NCI-H2107 (cell line): ENCODE measurements at places on chromosomes 3 and 15.

DNA sequence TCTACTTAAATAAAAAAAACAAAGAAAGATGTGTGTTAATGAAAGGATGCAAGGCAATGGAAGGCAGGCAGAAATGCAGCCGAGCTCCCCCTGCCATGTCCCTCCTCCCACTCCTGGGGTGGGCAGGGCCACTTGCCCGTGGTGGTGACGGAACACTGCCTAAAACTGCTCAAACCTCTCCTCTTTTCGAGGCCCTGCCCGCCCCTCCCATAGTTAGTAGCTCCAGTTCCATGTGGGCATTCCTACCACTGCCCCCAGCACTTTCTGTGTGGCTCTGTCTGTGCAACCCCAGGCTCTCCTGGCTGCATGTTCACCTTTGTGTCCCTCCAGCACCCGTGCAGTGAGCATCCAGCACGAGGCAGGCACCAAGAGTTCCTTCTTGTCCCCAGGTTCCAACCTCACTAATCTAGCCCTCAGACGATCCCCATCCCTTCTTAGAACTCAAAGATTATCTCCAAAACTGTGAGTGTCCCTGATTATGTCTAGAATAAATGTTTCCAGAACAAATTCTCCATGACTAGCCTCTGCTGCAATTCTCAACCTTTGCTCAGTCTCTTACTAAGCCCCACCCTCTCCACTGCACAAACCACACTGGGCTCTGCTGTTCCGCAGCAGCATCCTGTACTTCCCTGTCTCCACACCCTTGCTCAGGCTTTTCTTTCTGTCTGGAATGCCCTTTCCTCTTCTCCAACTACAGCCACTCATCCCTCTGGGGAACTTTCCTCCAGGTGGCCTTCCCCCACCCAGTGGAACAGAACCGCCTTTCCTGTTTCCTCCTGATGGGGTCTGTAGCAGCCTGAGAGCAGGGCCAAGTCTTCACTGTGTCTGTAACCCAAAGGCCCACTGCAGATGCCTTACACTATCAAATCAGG, 32.6 kb upstream of the SPTBN5 start:
- DNase-seq = no peak

GRCh38 chr3:42668413-42668760, 14.9 kb downstream of the ZBTB47 start:
- DNase-seq = no peak

DNA sequence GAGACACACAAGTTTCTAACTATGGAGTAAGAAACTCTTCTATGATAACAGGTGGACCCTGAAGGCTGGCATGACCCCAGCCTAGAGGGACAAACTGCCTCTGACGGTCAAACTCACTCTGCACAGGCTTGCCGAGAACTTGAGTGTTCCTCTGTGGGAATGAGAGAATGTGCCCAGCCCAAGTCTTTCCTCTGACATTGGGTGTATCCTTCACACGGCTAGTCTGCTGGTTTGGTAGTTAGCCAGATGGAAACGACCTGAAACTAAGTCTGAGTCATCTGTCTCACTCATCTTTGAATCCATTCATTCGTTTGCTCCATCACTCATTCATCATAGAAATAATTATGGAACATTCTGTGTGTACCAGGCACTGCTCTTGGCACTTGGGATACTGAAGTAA, 198.4 kb downstream of the ATP10A start:
- no peak for DNase-seq

- DNase-seq = no peak
These were observed 12.0 kb downstream of the LYSMD4 start for GRCh38 chr15:99721104-99721778.

DNA sequence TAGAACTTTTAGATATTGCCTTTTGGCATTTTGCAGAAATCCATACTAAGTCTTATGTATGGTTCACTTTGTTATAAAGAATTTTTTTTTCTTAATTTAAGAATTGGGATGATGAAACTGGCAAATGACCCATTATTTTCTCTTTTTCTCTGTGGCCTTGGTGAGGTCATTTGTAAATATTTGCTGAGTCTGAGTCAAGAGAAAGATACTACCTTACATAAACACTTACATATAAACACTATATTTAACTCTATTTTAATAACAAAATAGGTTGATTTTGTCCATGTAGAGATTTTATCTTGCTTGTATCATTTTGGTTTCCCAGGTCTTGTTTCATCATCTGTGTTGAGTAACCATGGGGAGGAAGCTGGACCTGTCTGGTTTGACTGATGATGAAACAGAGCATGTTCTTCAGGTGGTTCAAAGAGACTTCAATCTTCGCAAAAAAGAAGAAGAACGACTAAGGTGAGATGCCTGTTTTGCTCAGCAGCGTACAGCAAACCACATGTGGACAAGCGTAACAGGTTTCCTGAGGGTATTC, 91.1 kb downstream of the MYRIP start:
- DNase-seq = no peak

DNA sequence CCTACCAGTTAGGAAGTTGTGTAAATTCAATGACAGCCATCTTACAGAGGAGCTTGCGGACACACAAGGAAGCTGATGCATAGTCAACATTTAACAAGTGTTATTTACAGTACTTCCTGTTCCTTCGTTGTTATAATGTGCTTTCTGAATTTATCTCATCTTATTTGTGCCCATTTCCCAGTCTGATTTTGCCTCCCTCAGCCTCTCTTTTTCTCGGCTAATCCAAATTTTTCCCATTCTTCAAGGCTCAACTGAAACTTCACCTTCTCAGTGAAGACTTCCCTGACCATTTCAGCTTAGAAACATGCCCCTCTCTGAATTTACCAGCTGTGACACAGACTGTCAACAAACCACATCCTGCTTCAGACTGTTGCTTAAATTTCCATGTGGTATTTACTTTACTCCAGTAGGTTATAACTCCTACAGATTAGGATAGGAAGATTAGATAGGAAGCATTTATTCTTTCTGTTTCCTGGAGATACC, 55.7 kb upstream of the CP start:
- DNase-seq = no peak

GRCh38 chr3:131174752-131175151, 148.1 kb downstream of the NEK11 start:
- no peak for DNase-seq

- no peak for DNase-seq
These were observed 11.8 kb downstream of the MBNL1 start for GRCh38 chr3:152280539-152280938.

DNA sequence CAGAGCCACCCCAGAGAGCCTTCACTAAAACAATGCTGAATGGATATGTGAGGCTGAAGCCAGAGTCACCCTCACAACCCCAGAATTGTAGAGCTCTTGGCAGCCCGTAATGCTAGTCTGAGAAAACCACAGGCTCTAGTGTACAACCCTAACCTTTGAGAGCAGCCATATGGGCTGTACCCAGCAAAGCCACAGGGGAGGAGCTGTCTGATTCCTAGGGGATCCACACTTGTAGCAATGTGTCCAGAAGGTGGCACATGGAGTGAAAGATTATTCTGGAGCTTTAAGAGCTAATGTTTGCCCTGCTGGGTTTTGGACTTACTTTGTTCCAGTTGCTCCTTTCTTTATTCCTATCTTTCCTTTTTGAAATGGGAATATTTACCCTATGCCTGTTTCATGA, 626.8 kb downstream of the GRM7 start:
- no peak for DNase-seq

GRCh38 chr3:189822726-189823125, 191.5 kb downstream of the TP63 start:
- DNase-seq = no peak

GRCh38 chr3:30319713-30320112, 286.7 kb upstream of the TGFBR2 start:
- no peak for DNase-seq

- DNase-seq = no peak
These were observed 61.6 kb upstream of the RYK start for GRCh38 chr3:134312072-134312872.

DNA sequence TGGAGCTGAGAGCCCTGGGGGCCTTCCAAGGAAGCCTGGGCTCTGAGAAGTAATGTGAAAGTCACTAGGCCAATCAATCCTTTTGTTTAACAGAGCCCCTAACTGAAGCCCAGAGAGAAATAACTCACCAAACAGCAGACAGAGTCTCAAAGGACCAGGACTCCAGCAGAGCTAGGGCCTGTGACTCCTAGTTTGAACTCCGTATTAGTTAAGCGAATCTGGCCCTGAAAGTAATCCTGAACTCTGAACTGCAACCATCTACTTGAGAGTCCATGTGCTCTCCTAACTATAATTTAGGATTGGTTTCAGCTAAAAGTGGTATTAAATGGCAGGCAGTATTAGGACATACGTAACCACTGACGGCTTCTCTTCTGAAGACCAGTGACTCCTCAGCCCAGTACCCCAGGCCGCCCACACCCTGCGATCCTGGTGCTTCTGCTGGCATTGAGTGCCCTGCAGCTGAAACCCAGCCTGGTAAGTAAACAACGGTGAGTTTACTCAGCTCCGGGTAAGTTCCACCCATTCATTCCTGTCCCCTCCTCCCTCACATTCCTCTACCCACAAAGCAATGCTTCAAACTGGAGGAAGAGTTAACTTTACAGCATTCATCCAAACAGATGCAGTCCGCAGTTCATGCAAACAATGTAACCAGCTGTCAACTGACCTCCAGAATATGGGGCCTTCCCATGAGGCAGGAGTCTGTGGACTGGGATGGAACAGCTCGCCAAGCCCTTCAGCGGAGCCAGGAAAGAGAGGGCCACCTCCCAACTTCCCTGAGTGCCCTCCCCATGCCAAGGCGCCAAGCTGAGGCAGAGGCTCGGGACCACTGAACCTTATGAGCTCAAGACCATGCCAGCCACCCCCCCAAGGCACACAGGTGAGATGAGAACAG, 7.3 kb downstream of the MYO5C start:
- no peak for DNase-seq

GRCh38 chr3:154122912-154123559, 1.8 kb downstream of the ARHGEF26 start:
- no peak for DNase-seq

GRCh38 chr3:112405845-112406244, 72.9 kb downstream of the CD200 start:
- DNase-seq = no peak

- no peak for DNase-seq
These were observed 464.9 kb downstream of the MFSD1 start for GRCh38 chr3:159266779-159267178.

GRCh38 chr3:50111757-50112156, 23.0 kb downstream of the RBM5 start:
- no peak for DNase-seq

GRCh38 chr15:78691167-78691850, 50.3 kb upstream of the CHRNB4 start:
- no peak for DNase-seq

- DNase-seq = no peak
These were observed 125.0 kb upstream of the TRIM42 start for GRCh38 chr3:140552898-140553297.

GRCh38 chr15:36230776-36231175, 348.6 kb upstream of the CDIN1 start:
- DNase-seq = no peak
